ENCODE measurements at places on chromosomes 13 and 19.

- peak; percentile 74 for DNase-seq
Measured at GRCh38 chr19:37251308-37252229, 33.6 kb downstream of the ZNF383 start.

GRCh38 chr13:66578305-66578704 lies 651.8 kb downstream of the PCDH9 start:
- no peak for DNase-seq

DNA sequence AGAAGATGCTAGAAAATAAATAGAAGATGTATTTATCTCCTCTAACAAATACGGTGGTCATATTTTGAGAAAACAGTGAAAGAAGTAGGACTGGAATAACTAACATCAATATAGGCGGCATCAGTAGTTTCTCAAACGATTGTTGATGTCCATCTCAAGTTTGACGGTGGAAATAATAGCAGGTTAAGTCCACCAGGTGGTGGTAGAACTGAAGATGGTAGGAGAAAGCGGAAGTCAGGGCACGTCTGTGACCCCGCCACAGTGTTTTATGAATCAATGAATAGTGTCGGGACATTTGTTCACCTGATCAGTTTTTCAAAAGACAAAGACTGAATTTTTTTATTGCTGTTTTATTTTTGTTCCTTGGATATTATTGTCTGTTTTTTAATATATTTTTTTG lies 706.4 kb upstream of the SLC10A2 start:
- DNase-seq, result no peak

DNA sequence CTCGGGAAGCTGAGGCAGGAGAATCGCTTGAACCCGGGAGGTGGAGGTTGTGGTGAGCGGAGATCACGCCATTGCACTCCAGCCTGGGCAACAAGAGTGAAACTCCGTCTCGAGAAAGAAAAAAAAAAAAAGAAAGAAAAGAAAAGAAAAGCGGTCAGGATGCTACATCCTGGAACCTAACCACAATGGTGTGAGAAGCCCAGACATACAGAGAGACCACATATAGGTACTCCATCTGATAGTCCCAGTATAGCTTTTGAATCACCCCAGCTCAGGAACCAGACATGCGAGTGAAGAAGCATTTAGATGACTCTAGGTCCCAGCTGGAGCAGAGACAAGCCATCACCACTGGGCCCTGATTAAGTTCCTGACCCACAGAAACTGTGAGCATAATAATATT lies 3.2 kb downstream of the IFNL1 start:
- DNase-seq, result no peak

DNA sequence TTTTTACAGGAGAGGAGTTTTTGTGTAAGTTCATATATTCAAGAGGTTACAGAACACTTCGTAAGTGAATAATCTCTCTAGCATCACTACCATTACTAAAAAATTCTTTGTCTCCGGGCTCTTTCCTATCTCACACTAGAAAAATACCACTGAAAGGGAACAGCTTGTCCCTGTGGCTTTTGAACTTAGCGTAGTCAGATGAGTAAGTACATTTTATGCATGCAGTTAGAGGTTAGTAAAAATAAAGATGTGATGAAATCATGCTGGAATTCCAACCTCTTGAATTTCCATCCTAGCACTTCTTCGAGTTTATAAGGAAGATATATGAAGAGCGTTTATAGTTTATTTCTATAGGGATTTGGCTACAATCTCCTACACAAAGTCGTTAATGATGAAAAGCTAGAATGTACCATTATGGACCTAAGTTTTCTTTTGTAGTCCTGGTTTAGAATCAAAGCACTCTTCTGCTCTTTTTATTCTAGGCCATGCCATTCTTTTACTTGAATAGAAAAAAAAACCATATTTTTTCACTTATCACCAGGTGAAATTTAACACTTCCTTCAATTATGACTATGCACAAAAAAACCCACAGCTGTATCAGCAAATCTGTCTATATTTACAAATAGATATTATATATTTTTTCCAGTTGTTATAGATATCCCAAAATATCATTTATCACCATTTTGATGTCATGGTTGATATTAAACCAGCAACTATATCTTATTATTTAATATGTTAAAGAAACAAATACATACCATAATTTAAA lies 139.9 kb upstream of the PCDH9 start:
- DNase-seq, result no peak

- no peak for DNase-seq
Measured at GRCh38 chr19:55376241-55376933, at the start of gene TMEM190. TSS of gene TMEM190 (plus strand) at chr19:55376826. CDS start at chr19:55376854, 28 bp downstream.

GRCh38 chr13:51781246-51782022 lies 22.5 kb downstream of the DHRS12 start:
- peak; percentile 37 for DNase-seq

DNA sequence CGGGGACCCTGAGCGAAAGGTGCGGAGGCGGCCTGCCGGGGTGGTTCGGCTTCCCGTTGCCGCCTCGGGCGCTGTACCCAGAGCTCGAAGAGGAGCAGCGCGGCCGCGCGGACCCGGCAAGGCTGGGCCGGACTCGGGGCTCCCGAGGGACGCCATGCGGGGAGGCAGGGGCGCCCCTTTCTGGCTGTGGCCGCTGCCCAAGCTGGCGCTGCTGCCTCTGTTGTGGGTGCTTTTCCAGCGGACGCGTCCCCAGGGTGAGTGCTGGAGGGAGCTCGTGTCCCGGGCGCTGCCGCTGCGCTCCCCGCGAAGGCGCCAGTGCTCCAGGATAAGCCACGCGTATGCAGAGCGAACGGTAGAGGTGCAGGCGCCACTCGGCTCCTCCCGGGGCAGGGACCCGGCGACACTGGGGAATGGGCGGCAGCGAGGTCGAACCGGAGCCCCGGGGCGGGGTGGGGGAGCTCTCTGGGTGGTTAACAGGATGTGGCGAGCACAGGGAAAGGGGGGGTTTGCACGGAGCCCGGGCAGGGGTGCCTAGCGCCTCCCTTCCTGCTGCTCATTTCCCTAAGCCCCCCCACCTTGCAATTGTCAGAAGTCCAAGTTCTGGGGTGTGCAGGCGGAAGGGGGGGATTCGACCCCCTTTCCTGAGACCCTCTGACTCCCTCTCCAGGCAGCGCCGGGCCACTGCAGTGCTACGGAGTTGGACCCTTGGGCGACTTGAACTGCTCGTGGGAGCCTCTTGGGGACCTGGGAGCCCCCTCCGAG lies at the start of gene IL27RA:
Gene IL27RA (plus strand): TSS at position 44 of the 762 bp plus-strand sequence. CDS start 111 bp downstream, at position 155.
- peak; percentile 91 for DNase-seq

DNA sequence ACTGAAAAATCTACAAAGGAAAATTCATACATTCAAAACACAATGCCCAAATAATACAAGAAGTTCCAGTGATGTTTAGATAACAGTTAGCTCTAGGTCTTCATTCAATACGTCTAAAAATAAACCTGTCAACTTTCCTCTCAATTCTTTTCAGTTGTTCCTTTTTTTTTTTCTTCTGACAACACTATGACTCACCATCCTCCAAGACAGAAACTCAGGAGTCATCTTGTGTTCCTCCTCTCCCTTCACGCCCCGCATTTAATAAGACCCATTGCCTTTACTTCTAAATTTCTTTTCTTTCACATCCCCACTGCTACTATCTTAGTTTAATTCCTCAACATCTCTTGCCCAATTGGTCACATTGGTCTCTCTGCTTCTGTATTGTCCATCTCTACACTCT lies 759.9 kb downstream of the GPC5 start:
- no peak for DNase-seq

- no peak for DNase-seq
Measured at GRCh38 chr13:29073755-29074154, 253.6 kb downstream of the MTUS2 start.

DNA sequence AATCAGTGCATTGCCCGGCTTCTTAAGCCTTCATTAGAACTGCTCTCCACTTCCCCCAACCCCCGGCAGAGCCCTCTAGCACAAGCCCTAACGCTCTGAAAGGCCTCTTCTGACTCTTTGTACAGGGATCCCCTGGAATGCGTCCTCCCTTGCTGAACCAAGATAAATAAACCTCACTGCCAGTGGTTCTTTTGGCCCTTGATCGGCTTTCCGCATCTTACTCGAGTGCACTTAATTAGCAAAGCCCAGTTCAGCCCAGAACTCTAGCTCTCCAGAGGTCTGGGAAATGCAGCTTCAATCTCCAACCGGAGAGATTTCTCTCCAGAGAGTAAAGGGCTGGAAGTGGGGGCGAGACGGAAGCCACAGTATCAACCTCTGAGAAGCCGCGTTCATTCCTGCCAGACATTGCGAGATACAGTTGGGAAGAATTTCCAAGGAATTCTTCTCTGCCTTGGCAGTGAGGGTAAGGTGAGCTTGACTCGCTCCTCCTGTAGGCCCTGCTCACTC lies 8.7 kb upstream of the ZNF444 start:
- no peak for DNase-seq

DNA sequence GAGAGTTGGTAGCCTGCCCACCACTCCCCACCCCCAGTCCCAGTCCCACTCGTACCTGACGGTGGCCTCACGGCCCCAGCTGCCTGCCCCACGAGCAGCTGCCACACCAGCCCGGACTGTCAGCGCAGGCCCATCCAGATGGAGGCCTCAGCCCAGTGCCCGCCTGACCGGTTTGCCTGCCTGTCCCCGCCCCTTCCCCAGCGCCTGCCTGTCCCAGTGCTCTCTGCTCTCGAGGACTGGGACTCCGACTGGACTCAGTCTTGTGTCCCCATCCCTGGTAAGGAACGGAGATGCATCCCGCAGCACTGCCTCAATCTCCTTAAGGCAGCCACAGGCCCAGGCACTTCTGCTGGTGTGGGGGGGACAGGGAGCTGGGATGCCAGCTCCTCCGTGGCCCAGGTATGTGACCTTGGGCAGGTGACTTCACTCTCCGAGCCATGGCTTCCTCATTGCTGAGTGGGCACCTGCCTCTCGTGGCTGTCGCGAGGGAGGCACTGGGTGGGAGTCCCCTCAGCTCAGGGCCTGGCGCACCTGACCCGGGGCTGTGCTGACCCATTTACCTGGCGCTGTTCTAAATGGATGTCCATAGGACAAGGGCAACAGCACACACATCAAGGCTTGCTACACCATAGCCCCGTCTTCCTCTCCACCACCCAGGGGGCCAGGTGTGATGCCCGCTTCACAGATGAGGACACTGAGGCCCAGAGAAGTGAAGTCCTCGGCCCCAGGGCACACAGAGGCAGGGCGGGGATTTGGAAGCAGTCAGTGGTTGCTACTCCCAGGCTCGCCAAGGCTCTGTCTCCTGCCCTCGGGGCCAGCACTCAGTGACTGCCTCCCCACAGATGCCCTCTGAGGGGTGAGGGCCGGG lies at the start of gene NKPD1:
Gene NKPD1 (minus strand): TSS at position 113 of the 868 bp plus-strand sequence. CDS start 832 bp downstream, outside the sequence.
- DNase-seq, result no peak

- DNase-seq, result no peak
Measured at GRCh38 chr13:112545856-112546255, 42.1 kb downstream of the TUBGCP3 start.

- DNase-seq, result peak; percentile 61
Measured at GRCh38 chr19:13149628-13150186, 468 bp downstream of the STX10 start.

- no peak for DNase-seq
Measured at GRCh38 chr19:10670182-10670581, 16.0 kb downstream of the ILF3 start.

- DNase-seq, result no peak
Measured at GRCh38 chr13:46667687-46668281, 114.8 kb downstream of the LRCH1 start.

DNA sequence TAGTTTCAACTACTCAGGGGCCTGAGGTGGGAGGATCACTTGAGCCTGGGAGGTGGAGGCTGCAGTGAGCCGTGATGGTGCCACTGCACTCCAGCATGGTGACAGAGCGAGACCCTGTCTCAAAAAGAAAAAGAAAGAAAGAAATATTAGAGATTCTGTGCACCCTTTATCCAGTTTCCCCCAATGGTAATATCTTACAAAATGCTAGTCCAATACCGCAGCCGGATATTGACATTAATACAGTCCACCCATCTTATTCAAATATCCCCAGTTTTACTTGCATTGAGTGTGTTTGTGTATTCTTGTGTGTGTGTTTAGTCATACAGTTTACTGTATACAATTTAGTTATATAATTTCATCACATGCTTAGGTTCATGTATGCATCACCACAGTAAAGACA lies 8.6 kb upstream of the IFNL4 start:
- no peak for DNase-seq

DNA sequence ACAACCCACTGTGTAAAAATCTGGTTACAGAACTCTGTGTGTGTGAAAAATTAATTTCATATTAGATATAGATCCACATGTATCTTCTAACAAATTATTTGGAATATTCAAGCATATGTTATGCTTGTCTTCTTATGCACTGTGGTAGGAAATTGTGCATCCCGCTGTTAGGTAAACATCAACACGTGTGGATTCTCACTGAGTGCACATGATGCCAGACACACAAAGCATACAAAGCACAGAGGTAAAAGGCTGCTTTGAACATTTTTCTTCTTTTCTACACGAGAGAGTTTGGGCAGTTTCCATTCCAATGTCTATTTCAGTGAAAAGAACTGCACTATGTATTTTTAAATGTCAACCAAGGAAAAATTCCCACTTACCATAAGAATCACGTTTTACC lies 354.9 kb downstream of the PCDH9 start:
- no peak for DNase-seq

- peak; percentile 78 for DNase-seq
Measured at GRCh38 chr19:49875857-49876421, 1.2 kb downstream of the AKT1S1 start.

DNA sequence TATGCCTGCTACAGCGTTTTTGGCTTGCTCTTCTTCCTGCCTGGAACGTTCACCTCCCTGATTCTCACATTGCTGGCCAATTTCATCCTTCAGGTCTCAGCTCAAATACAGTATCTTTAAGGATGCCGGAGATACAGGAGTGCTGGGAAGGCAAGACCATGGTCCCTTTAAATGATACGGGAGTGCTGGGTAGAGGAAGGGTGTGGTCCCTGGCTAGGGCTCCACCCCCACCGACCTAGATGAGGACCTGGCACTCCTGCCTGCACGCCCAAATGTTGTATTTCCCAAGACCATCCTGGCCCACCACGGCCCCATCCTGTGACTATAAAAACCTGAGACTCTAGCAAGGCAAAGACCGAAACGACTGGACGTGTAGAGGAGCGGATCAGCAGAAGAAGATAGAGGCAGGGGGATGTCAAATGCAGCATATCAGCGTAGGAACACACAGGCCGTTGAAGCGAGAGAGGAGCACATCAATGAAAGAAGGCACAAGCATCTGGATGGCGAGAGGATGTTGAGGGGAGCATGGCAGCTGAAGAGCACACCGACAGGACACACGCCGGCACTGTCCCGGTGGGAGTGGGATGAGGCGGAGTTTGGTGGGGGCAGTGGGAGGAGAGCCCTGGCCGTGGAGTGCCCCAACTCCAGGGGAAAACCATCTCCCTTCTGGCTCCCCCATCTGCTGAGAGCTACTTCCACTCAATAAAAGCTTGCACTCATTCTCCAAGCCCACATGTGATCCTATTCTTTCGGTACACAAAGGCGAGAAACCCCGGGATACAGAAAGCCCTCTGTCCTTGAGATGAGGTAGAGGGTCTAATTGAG lies 74.0 kb downstream of the PCDH9 start:
- no peak for DNase-seq

- DNase-seq, result peak; percentile 90
Measured at GRCh38 chr19:41548954-41549688, 26.8 kb upstream of the CEACAM21 start.

Measured in activated naive CD4-positive, alpha-beta T cell treated with anti-CD3 and anti-CD28 coated beads, Interleukin-2, amount 10 ng/mL, durations not matched to agents 7 days and 5 days (primary cell).